ENCODE measurements at places on chromosomes 7 and 10.
A peak's percentile ranks its signal among the peaks of the same experiment; 100 is the strongest.

GRCh38 chr10:16777473-16778370 is 39.5 kb downstream of the RSU1 start:
- DNase-seq = peak; percentile 43

DNA sequence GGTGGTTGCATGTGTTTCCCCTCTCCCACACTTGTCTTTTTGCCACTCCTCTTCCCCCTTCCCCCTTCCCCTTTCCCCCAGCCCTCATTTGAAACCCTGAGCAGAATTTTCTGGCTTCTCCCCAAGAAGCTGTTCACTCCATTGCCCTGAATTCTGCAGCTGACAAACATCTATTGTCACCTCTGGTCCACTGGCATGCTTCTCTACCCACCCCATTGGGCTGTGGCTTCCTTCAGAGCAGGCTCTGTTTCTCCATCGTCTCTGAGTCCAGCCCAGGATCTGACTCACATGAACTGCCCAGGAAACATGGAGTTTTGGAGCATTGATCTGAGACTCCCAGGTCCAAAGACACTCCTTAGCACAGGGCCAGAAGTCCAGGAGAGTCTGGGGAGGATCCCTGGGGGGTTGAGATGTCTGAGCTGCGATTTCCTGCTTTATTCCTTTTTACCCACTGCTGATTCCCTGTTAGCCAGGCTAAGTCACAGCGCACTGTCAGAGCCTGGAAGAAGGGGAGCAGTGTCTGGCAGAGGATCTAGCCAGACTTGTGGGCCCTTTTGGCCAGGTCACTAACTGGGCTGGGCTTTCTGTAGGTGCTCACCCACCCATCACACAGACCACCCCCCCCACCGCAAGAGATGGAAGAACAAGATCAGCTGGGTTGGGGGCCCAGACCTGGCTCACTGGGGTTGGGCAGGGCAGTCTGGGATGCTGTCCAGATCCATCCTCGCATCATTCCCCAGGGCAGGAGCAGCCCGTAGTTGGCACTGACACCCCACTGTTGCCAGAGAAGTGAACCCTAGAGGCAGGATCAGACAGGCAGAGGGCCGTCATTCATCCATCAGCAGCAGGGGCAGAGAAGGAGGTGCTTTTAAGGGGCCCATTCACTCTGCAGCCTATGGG is 3.5 kb downstream of the CHAT start:
- no peak for DNase-seq

GRCh38 chr10:25831080-25831479 is 102.9 kb upstream of the MYO3A start:
- no peak for DNase-seq

- DNase-seq = no peak
Measured at GRCh38 chr7:14850039-14850438, 52.5 kb downstream of the DGKB start.

All from fibroblast of upper back skin (primary cell).